T-helper 2 cell (primary cell): ENCODE measurements at places on chromosomes 12 and 14.

- no peak for DNase-seq
These were observed 5.1 kb downstream of the SLC38A2 start for GRCh38 chr12:46367351-46368029.

DNA sequence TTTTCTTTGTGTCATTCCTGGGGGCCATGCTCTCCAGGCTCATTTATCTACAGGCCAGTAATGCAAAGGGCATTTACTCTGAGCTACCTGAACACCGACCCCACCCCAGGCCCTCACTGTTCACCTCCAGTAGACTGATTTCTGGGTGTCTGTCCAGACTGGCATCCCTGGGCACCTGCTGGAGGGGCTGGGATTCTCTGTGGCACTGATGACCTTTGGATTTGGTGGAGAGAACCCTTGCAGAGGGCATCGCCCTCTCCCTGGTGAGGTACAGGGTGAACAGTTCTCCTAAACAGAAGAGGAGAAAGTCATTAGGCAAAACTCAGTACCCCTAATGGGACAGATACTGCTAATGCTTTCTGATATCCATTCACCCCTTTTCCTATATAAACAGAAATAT is 27.1 kb upstream of the RIMBP2 start:
- no peak for DNase-seq

GRCh38 chr14:53570411-53571387 is 385.9 kb downstream of the BMP4 start:
- DNase-seq: no peak

GRCh38 chr12:61810486-61810885 is 449.7 kb upstream of the USP15 start:
- DNase-seq: no peak

GRCh38 chr12:79560225-79560889 is 130.4 kb downstream of the PAWR start:
- DNase-seq: no peak
